Activated CD4-positive, CD25-positive, alpha-beta regulatory T cell treated with anti-CD3 and anti-CD28 coated beads, Interleukin-2, amount 50 U/mL, for 72 hours (primary cell): ENCODE measurements at places on chromosomes 4 and X.

GRCh38 chr4:2671267-2671895 lies 84.8 kb downstream of the TNIP2 start:
- DNase-seq: no peak

- DNase-seq: no peak
Observed at GRCh38 chr4:40516651-40517050, 113.0 kb downstream of the RBM47 start.

DNA sequence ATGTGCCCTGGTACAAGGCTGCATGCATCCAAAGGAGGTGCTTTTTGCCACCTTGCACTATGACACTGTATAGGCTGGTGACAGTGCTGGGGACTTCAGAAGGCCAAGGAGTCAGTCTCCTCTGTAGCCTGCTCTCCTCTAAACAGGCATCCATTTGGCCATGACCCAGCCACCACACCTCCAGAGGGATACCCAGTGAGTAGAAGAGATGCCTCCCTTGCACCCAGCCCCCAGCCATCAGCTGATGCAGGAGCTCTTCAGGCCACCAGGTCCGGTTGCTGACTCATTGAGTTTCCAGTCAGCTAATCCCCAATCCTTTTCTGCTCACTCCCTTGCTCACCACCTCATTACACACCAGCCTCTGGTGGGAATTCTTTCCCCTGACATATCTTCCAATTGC lies 99.8 kb downstream of the PJA1 start:
- DNase-seq: no peak

DNA sequence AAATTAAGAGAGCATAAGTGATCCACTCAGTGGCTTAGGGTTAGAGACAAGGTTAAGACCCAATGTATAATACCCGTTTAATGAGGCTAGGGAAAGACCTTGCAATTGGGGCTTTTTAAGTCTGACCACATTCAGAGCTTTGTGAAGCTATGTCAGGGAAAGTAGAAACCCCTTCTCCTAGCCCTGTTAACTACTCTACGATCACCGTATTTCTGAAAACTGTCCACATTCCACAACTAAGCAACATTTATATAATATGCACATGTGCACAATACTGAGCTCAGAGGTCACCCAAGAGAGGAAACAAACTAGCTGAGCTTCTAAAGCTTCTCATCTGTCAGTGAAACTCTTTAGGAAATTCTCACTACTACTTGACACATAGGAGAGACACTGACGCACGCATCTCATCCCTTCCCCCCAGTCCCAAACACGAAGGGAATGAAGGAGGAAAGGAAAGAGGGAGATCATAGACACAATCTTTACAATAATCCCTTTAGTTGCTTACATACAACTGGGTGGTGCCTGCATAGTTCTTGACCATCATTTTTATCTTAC lies 56.2 kb downstream of the METTL14 start:
- no peak for DNase-seq

DNA sequence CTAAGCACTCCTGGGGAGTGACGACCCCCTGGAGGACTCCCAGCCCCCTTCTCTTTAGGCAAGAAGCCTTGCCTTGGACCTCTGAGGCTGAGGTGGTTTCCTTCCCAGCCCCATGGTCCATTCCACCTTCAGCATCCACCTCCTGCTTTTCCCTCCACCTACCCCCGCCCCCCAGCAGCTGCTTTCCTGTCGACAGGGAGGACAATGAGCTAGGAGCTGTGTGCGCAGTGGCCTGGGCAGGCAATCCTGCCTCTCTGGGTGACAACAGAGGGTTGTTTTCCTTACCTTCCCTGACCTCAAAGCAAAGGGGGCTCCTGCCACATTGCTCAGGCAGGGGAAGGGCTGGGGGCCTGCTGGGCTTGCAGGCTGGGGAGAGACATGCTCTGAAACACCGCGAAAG lies 123.5 kb downstream of the BCOR start:
- DNase-seq: no peak

DNA sequence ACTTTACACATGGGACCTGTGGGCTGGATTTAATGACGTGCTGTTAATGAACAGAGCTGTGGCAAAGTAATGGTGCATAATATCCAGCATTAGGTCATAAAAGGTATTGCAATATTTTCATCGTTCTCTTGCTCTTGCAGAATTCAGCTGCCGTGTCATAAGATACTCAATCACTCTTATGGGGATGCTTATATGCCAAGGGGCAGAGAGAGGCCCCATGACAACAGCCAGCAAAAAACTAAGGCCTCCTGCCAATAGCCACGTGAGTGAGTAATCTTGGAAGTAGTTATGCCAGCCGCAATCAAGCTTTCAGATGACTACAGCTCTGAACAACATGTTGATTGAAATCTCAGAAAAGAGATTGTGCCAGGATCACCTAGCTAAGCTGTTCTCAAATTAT lies 616.9 kb downstream of the FSTL5 start:
- no peak for DNase-seq

DNA sequence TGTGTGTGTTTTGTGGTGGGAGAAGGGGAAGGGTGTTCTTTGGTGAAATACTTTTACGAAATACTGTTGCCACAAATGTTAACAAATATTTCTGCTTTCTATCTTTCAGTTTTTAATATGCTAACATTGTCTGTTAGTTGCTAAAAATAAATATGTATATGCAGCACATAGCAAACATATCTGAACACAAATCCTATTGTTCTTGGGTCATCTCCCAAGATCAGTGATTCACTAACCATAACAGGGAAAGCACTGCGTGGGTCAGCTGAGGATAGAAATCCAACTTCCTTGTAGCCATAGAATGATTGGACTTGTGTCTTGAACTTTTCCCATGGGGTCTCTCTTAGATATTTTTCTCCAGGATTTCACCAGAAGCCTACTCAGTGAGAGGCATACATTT lies 250.3 kb upstream of the FAM47A start:
- no peak for DNase-seq

DNA sequence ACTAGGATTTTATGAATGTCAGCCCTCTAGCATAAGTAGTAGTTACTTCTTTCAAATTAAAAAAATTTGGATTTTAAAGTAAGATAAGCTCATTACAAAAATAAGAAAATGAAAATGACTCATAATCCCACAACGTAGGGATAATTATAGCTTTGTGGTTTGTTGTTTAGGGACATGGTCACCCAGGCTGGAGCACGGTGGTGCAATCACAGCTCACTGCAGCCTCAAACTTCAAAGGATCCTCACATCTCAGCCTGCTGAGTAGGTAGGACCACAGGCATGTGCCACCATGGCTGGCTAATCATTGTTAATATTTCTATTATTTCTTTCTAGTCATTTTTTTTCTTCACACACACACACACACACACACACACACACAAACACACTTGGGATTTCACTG lies 57.6 kb downstream of the PLAC1 start:
- no peak for DNase-seq

DNA sequence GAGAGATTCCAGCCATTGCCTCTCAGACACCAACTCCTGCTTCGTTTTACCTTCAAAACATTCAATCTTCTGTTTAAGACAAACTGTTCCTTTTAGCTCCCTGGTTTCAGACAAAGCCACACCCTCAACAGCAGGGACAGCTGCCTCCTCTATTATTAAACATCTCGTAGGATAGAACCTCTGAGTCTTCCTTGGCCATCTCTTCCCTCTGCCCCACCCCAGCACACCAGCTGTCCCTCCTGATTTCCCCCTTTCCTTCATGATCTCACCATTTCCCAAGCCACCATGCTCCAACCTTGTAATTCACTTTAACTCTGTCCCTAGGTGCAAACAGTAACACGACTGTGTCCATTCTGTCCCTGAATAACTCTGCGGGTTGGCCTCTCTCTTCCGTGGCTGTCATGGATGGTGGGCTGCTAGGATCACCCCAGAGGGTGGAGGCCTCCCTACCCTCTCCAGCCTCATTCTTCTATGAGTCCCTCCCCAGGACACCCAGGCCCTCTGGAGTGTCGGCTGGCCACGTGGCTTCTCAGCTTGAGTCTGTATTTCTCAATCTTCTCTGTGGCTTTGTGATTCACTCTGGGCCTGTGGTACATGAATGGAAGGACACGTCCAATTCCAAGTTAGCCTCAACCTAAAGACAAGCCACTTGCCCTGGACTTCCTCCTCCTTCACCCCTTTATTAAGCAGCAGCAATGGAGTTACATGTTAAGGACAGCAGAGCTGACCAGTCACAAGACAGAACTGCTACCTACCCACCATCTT lies 349.9 kb downstream of the FBXW7 start:
- DNase-seq: no peak

- no peak for DNase-seq
Observed at GRCh38 chr4:140138428-140138827, 15.6 kb downstream of the MAML3 start.

- DNase-seq: no peak
Observed at GRCh38 chr4:153507310-153508073, 41.3 kb downstream of the TMEM131L start.

- no peak for DNase-seq
Observed at GRCh38 chr4:7507381-7507780, 72.7 kb upstream of the PSAPL1 start.

DNA sequence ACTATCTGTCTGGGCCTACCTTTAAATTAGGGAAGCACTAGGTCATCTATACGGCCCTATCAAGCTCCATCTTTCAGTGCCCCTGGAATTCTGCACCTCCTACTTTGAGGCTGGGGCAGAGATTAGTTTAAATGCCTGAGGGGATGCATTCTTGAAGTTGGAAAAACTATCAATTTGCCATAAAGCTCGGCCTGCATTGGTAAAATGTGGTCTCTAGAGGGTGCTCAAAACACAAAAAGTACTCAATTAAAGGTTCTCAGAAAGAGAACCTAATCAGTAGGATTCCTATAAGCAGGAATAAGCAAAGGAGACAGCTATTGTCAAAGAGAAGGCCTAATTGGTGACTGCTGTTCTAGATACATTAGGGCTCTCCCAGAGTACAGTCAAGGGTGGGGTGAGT lies 111.7 kb downstream of the AMER1 start:
- no peak for DNase-seq

DNA sequence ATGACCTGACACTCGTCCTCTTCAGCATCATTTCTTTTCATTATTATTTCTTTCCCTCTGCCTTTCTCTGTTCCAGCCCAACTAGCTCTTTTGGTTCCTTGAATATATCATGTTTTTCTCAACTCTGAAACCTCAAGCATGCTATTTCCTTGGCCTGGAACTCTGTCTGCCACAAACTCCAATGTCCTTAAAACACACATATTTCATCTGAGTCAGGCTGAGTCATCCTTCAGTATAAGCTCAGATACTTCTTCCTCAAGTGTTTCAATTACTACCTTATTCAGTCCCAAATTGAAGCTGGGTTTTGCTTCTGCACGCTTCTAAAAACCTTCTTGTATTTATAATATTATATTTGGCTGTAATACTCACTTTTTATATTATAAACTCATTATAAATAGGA lies 424.2 kb downstream of the PDGFC start:
- no peak for DNase-seq

- DNase-seq: no peak
Observed at GRCh38 chrX:69216911-69217310, 51.7 kb upstream of the PJA1 start.

GRCh38 chr4:106766519-106766918 lies 269.6 kb downstream of the DKK2 start:
- DNase-seq: no peak

DNA sequence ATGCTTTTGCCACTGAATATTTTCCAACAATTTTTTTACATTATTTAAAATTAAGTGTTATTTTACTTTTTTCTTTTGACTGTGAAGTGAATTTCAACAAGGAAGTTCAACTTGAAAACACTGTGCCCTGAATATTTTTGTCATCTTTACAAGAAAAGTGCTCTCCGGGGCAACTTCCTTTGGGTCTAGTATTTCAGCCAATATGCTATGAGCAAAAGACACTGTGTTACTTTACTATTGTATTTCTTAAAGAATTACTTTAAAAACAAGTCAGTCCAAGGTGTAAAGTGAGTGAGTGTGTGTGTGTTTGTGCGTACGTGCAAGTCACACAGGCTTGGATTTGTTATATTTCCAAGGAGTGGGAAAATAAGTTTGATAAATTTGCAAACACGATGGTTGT lies 7.6 kb upstream of the USP53 start:
- DNase-seq: no peak

GRCh38 chr4:169116270-169116901 lies 106.3 kb upstream of the CBR4 start:
- DNase-seq: no peak

DNA sequence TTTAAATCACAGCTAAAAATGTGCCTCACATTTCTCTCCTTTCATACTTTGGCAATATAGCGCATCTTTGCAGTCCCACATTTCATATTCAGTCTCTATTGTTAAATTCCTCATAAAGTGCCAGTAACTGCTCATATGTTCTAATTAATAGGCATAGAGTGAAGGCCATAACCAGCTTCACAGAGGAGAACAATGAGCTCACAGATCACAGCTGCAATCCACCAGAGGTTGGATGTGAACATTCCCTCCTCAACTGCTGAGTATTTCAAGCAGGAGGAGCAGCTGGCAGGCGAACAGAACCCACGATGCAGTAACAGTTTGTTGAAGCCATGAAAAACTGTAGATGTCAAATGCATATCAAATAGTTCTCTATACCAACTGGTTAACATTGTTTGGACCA lies 2088.7 kb upstream of the AGA start:
- DNase-seq: no peak

DNA sequence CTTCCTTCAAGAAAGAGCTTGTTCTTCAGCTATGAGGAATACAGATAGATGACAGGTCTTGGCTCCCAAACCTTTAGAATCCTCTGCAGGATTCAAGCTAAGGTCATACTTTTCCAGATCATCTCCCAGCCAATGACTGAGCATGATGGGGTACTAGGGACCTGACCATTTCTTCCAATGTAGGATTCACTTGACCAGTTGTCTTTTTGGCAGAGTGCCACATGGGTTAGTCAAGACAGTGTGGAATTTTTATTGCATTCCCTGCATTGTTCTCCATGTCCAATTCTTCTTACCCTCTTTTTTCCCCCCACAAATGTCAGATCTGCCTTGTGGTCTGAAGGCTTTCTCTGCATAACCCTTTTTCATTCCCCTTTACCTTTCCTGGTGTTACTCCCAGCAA lies 99.5 kb downstream of the CCSER1 start:
- no peak for DNase-seq

DNA sequence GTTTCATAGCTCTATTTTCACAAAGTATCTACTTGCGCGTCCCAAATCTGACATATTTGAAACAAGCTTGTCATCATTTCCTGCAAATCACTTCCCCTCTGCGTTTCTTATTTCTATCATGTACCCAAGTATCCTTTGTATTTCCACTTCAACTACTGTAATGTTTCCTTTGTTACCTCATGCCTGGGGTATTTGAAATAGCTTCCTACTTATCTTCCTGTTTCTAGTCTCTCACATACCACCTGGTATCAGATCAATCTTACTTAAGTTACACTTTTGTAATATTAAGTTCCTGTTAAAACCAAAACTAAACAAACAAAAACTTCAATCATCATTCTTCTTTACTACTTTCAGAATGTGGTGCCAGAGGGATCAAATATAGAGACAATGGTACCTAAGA lies 93.6 kb upstream of the SMAD1 start:
- no peak for DNase-seq

- no peak for DNase-seq
Observed at GRCh38 chr4:3479358-3480101, 16.4 kb downstream of the DOK7 start.

GRCh38 chr4:112075129-112075753 lies 70.0 kb upstream of the FAM241A start:
- DNase-seq: no peak
